GF-D8 (cell line): ENCODE measurements at places on chromosomes 3 and 15.

DNA sequence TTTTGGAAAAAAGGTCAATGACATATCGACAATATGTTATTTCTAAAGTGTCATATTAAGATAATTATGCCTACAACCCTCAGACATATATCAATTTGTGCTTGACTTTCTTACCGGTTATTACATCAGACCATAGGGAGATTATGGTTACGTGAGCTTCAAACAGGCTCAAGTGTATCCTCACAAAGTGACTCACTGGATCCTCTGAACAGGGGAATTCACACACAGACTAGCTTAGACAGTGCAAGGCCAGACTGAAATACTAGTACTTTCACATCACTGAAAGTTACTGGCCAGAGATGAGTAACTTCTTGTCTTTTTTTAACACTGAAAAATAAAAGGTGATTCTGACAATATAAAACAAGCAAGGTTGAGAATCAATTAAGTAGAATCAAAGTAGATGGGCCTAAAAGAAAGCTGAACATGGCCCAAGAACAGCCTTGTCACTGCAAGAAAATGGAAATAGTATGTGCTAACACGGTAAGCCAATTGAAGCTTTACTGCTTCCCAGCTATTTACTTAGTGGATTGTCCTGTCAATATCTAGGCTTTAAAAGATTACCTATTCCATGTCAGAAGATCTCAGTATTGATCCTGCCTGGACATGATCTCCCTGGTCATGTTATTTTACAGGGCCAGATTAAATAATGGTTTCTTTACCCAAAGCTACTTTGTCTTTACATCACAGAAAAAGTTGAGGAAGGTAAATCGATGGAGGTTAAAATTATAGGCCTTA is 848.6 kb downstream of the ROBO1 start:
- no peak for DNase-seq

DNA sequence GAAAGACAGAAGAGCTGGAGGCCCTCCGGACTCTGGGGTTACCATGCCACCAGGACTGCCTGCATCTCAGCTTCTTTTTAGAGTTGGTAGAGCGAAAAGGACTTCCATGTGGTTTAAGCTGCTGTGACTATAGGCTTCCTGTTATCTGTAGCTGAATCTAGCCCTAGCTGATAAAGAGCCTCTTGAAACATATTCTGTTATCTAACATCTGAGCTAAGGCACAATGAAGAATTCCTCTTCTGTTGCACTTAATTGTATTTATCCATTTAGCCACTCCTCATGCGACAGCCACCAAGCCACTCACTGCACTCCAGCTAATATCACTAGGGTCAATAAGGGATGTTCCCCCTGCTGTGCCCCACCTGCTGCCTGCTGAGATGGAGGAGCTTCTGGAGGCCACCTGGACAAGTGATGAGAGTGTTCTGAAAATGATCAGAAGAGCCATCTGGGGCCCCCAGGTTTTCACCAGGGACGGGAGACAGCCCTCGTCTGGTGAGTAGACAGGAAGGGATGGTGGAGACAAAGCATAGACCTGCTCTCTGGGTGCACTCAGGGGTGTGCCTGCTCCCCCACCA is 94.6 kb upstream of the PLXNA1 start:
- DNase-seq: no peak

DNA sequence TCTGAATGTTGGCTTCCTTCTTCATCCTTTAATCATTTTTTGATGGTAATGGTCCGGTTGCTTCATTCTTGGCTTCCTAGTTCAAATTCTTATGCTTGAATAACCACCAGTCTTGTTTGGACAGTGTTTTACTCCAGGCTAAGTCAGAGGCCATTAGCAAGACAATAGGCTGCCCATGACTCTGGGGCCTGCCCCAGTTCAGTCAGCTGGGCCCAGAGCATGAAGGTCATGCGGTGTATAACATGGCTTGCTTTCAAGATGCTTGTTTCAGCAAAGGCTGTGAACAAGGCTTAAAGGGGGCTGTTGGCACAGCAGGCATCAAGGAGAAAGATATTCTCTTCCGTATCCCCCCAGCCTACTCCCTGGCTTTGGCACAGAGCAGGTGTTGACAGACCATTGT is 13.7 kb downstream of the TM4SF18 start:
- DNase-seq: no peak

DNA sequence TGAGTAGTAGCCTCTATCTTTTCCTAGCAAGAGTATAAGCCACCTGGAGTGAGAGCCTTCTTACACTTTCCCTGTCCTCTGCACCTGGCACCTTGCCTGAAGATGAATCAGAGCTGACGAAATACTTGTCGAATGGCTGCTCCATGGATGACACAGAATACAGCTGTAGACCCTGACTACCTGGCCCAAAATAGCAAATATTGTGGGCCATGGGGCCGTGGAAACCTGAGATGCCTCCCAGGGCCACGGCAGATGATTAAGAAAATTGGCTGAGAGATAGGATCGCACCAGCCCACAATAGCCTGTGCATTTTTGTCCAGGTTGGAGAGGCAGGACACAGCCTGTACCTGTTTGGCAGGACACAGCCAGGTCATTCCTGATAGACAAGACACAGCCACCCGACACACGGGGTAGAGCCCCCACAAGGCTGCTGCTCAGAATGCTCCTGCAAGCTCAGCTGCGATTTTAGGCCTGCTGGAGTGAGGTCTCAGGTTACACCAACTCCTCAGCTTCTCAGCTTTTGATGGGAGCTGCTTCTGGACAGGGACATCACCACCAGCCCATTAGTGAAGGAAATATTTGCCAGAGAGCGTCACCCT is 22.9 kb upstream of the TPM1 start:
- no peak for DNase-seq

GRCh38 chr3:151016478-151016795 is 43.9 kb upstream of the CLRN1 start:
- DNase-seq: no peak

DNA sequence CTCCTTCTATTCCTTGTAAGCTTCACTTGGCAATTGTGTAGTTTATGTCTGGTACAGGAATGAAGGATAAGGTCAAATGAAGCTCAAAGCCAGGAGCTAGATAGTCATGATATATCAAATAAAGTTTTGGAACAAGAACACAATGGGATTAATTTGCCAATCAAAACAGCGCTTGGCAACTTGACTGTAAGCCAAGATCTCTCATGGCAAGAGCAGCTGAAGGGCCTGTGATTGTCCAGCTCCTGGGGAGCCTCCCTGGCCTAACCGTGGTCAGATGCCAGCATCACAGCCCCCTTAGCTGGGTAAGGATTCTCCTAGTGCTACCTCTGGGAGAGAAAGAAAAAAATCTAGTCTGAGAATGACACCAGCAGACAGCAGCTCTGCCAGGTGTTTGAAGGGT is 97.2 kb downstream of the LIPC start:
- no peak for DNase-seq

GRCh38 chr3:1798711-1799405 is 299.8 kb upstream of the CNTN4 start:
- DNase-seq: no peak
